Activated CD8-positive, alpha-beta memory T cell treated with anti-CD3 and anti-CD28 coated beads for 1 hour (primary cell): ENCODE measurements at places on chromosomes 6 and 20.

DNA sequence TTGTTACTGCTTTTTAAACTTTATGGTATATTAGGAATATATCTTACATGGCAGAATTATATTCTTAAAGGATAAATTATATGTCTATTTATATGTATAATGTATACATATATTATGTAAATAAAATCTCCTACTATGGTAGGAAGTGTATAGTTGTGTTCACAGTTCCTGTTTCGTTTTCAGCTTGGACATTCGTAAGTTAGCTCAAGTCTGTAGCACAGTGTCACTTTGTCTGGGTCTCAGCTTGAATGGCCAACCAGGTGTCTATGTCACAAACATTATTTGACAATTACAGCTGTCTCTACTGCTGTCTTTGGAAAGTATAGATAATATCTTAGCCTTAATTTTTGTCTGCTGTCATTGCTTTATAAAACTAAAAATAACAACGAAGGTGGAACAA lies 303.9 kb downstream of the CDKAL1 start:
- DNase-seq = no peak

- no peak for DNase-seq
Observed at GRCh38 chr20:18738055-18738454, 75.5 kb upstream of the SCP2D1 start.

DNA sequence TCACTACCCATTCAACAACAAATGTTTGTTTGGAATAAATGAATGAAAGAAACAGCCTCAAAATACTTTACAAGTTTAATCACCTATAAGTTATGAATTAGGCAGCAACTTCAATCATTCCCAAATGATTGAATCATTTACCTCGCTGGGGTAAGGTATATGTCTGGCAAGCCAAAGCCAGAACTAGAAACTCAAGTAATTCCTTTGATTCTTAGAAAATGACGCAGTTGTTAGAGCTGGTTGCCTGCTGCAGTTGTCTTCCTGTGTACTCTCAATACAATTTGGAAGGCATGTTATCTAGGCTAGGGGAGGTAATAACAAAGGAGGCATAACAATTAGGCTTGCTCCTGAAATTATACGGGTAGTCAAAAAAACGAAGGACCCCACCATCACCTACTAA lies 160.6 kb downstream of the ATXN1 start:
- no peak for DNase-seq

- no peak for DNase-seq
Observed at GRCh38 chr6:33812669-33813068, 8.9 kb upstream of the MLN start.

DNA sequence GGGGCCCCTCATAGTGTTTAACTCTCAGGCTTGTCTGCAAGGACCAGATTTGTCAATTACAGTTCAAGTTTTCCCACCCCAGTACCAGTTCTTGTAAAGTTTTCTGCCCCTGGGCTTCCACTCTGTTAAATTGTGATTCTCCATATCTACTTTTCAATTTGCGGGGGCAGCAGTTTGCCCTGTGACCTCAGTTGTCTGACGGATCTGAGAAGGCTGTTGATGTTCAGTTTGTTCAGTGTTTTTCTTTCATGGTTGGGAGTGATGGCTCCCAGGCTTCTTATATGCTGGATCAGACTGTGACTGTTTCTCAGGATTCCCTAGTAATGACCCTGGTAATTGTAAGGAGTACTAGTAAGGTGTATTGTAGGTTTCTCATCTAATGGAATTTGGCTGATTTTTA lies 101.0 kb upstream of the GGTLC1 start:
- DNase-seq = no peak

DNA sequence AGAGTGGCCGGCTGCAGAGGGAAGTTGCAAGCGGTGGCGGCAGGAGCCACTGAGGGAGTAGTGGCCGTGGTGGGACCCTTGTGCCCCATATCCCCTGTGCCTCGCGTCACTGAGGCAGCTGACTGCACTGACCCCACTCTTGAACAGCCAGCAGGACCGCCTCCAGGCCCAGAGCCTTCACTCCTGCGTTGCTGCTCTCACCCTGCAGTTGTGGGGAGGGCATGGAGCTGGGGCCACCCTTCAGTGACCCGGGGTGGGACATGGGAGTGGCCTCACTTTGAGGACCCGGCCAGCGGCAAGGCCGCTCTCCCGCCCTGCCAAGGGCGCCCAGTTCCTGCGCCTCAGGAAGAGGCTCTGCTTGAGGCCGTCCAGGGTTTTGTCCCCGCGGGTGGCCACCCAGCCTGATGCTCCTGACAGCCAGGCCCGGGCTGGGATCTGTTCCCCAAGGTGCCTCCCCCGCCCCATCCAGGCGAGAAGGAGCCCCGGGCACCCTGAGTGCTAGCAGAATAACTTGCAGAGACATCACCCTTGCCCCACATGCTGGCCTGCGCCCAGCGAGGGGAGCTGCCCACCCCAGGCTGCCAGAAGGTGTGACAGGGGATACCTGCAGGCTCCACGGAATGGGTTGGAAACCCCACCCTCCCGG lies 44.4 kb downstream of the HLA-DRA start:
- no peak for DNase-seq
